ENCODE measurements at places on chromosomes 7 and 10. TPM values are rescaled to one million over a fixed set of nuclear protein-coding genes. Genes with fewer than 3 reads are reported as not detected.

DNA sequence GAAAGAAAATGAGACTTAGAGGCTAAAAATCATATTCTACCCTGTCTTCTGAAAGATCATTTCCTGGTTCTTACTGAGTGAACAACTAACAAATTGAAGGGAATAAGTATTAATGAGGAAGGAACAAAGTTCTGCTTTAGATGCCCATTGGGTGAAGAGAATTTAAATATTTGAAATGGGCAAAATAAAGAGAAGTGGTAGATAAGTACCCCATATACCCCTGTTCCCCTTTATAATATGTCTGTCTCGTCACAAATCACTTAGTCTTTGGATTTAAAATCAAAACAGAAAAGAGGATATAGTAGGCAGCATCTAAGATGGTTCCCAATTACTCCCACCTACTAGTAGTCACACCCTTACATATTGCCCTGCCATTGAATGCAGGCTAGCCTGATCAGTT, 13.2 kb downstream of the TES start:
- DNase-seq = no peak

GRCh38 chr7:21507627-21508343, 35.1 kb upstream of the DNAH11 start:
- DNase-seq = no peak

- no peak for DNase-seq
Observed at GRCh38 chr10:118002581-118002980, 44.2 kb downstream of the RAB11FIP2 start.

The ZNF365 gene
- total RNA-seq = not detected
